ENCODE measurements at places on chromosomes 3 and 15.

DNA sequence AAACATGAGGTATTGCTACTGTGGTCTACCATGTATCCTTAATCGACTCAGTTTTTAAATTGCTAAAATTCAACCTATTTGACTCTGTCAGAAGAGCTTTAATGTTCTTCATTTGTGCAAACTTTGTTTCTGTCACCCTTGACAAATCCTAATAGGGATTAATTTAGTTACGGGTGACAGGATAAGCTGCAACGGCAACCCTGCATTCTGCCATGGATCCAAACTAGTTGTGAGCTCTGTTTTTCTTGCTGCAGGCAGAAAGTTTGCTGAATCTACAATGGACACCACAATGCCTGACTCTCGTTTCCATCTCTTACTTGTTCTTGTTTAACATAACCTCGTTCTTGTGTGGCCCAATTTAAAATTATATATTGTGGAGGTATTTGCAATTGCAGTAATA, 352.3 kb downstream of the ROBO2 start:
- DNase-seq, result no peak

GRCh38 chr3:187064210-187065115, 74.8 kb downstream of the RPL39L start:
- DNase-seq, result no peak

DNA sequence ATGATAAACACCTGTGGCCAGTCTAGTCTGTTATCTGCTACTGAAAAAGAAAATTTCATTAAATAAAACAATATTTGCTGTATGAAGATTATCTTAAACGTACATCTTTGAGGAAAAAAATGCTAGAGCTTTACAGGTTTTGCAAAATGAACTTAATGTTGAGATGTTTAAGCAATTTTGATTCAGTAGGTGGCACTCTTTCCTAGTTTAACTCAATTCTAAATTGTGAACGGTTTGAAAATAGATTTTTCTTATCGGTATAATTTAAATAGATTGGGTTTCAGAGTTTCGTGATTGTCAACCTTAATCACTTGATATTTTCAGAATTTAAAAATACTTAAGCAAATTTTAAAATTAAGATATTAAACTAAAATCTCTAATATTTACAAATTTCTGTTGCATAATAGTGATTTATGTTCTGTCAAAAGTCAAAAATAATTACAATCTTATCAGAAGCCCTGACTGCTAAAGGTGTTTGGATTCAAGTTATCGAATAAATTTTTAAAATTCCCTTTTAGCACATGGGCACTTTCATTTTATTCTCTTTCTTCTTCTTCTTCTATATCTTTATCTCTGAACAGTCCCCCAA, 7.0 kb upstream of the RNF111 start:
- DNase-seq, result no peak

- no peak for DNase-seq
These were observed 414.5 kb downstream of the GRM7 start for GRCh38 chr3:7275396-7275795.

GRCh38 chr3:182683858-182684257, 109.4 kb upstream of the ATP11B start:
- DNase-seq, result no peak

GRCh38 chr3:54955941-54956340, 28.1 kb upstream of the LRTM1 start:
- DNase-seq, result no peak

DNA sequence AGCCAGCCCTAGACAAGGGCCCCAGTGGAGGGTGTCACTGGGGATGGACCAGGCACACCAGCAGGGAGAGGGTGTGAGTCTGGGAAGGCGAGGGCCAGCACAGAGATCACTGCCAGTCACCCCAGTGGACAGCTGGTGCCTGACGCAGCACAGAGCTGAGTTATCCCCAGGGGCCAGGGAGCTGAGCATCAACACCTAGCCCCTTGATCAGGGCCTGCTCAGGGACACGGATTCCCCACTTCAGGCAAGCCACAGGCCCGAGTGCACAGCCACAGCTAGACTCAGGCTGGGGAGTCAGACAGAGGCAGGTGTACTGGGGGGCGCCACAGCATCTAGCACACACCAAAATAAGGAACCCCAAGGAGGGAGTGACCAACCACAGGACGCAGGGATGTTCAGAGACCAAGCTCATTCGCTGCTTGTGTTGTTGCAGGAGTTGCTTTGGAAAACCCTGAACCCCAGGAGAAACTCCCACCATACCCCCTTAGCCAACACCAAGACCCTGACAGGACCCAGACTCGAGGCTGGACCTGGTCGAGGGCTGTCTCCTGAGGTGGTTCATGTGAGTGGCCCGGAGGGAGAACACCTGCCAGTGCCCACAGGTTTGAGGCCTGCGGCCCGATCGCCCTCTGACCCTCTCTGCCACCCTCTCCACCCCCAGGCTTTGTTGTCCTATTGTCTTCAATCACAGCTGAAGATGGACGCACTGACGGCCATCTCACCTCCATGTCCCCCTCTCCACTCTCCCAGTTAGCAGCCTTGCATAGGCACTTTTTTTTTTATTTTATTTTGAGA, 146.8 kb downstream of the TPRA1 start:
- no peak for DNase-seq

DNA sequence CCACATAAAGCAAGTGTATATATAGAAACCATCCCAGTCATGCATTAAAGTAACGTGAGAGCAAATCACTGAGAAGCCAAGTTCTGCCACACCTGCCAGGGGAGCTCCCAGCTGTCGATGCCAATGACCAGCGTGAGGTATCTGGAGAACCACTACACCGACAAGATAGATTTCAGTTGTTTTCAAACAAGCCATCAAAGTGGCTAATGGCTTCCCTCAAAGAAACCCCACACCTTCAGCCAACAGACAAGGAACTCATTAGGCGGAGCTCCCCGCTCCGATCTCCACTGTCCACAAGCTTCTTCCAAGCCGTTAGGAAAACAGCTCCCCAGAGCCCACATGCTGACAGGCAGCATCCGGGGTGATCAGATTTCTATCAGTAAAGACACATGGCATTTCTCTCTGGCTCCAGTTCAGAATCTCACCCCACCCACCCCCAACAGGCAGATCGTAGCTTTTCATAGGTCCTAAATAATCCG, 54.2 kb upstream of the SPATA12 start:
- no peak for DNase-seq

DNA sequence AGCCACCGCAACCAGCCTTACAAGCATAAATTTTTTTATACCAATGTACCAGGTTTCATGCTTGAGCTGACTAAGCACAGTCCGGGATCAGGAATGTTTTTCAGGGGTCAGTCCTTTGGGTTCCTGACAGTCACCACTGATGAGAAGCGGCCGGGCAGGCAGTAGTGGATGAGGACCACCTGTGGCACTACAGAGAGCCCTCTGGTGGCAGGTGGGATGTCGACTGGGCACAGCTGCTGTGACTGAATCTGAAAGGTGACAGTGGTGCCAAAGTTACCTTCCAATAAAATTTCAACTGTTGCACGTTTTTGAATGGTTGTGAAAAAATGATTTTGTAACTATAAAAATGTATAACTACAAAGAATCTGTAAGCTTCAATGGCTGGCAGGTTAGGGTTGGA, 34.0 kb downstream of the TPRA1 start:
- no peak for DNase-seq

- DNase-seq, result no peak
These were observed 93.7 kb downstream of the DLG1 start for GRCh38 chr3:197204736-197205135.

DNA sequence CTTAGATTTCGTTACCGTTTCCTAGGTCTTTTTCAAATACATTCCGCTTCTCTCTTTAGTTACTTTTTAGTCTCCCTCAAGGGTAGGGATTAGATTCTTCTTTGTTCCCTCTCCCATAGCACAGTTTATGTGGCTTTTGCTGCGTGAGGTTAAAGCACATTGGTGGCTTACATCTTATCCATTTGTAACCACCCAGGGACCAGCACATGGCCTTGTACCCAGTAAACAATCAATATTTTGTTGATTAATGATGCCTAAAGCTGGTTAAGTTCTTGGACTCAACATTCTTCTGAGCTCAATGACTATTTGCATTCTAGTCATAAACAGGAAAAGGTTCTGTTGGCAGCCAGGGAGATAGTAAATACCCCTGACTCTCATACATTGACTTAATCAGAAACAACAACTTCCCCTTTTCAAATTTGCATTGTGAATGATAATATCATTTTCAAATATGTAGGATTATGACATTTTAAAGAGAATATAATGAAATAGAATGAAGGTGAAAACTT, 60.2 kb downstream of the CACNA1D start:
- no peak for DNase-seq

GRCh38 chr3:25593001-25593400, 71.7 kb downstream of the TOP2B start:
- DNase-seq, result no peak

DNA sequence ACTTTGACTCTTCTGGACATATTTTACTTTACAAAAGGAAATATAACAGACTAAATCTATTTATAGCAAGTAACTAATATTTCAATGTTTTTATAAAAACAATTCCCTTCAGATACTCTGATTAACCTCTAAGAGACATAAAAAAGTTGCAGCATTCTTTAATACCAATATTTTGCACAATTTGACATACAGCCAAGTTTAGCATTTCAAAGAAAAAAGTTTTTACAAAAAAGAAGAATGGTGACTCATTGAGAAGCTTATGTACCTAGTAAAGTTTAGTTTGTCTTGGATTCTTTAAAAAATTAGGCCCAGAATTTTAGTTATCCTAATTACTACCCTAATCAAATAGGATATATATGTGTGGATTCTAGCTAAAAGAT, 17.6 kb downstream of the DAZL start:
- no peak for DNase-seq

- no peak for DNase-seq
These were observed 27.7 kb upstream of the MUC4 start for GRCh38 chr3:195839260-195840010.

DNA sequence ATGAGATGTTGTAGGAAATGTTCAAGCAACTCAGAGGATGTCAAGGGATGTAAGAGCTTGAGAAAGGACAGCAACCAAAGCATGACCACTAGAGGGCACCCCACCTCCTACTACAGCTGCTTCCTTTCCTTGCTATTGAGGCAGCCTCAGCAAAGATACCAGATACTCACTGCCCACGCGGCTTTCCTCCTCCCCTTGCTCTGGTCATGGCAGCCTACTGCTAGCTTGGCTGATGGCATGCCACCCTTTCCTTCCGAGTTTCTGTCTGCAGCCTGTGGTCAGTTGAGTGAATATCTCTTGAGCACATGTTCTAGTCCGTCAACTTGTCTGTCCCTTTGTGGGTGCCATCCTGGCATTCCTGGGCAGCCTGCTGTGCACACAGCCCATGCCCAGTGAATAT, 4.4 kb upstream of the CXCR6 start:
- DNase-seq, result peak; percentile 77

DNA sequence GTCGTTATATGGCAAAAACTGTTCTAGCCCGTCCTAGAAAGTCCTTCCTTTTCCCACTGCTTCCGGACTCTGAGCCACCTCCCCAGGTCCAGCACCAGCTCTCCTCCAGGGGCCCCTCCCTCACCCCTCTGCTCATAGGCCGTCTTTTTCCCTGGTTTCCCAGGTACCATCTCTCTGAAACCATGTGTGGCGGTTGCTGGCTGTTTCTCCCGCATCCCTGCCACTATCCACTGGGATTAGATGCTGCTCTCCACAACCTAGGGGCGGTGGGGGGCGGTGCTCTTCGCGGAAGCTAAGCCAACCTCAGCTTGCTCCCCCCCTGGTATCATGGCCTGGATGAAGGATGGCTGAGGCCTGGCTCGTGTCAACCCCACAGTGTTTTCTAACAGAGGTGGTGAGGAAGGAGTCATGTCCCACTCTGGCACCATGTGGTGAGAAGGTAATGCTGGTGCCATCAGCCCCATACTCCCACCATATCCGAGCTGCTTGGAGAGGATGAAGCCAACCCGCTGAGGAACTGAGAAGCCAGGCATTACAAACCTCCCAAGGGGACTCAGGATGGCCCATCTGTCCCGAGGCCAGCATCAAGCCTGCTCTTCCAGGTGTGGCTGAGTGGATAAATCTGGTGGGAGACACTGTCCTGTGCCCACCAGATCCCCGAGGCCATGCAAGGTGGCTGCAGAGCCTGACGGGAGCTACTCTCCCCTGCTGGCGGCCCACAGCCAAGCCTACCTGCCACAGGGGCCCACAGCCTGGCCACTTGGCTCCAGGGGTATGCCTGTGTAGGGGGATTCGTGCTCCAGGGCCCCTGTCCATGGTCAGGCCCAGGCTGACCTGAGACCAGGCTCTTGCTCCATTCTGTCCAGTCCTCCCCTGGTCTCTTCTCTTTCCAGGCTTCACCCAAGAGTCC, 27.9 kb upstream of the SLC41A3 start:
- no peak for DNase-seq

DNA sequence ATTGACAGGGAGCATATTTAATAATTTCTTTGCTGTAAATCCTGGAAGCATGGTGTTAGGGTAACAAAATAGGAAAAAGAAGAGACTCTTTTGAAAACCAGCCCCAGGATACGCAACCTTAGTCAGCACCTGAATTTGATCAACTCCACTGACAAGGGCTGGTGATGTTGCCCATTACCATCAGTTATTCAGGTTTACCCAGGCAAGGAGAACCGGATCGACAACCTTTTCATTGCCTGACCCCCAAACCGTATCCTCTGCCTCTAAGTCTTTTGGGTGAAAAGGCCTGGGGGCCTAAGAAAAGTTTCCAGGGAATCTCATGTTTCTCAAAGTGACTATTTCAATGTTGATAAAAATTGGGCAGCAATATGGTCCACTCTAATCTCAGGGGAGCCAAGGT, 313.3 kb downstream of the KBTBD8 start:
- DNase-seq, result no peak

DNA sequence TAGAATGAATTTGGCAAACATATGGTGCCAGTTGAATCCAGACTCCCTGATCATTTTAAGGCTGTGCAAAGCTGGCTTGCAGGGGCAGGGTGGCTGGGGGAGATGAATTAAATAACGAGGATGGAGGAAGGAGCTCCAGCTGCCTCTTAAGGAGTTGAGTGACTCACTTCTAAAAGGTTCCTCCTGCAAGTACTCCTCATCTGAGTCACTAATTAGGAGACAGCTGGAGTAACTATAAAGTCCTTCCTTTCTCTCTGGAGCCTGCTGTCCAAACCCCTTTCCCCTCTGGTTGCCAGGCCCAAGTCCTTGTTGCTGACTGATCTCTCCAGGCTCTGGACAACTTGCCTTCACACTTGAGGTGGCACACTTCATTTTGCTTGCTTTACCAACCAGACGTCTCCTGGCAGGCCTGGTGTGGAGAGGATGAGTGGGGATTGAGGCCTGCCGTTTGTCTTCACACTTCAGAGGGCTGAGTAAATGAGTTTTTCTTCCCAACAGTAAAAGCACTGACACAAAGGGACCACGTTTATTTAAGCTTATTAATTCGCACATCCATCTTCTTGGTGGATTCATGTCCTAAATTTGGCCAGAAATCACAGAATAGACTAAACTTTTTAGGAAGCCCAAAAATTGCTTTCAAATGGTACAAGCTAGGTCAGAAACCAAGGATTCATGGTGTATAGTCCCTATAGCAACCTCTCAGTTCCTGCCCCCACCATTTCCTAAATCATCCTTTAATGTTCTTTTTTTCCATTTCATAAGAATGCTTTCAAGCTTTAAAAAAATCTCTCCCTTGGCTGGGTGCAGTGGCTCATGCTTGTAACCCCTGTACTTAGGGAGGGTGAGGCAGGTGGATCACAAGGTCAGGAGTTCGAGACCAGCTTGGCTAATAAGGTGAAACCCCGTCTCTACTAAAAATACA, 90.5 kb upstream of the MYRIP start:
- no peak for DNase-seq

Measured in stimulated activated naive CD8-positive, alpha-beta T cell treated with anti-CD3 and anti-CD28 coated beads, Interleukin-15, amount 100 ng/mL, for 72 hours (primary cell).